ENCODE measurements at places on chromosomes 13 and 19.

- peak; percentile 27 for DNase-seq
Measured at GRCh38 chr13:21949818-21950429, 279.1 kb downstream of the FGF9 start.

- DNase-seq = no peak
Measured at GRCh38 chr13:44583137-44583536, 7.0 kb upstream of the TSC22D1 start.

DNA sequence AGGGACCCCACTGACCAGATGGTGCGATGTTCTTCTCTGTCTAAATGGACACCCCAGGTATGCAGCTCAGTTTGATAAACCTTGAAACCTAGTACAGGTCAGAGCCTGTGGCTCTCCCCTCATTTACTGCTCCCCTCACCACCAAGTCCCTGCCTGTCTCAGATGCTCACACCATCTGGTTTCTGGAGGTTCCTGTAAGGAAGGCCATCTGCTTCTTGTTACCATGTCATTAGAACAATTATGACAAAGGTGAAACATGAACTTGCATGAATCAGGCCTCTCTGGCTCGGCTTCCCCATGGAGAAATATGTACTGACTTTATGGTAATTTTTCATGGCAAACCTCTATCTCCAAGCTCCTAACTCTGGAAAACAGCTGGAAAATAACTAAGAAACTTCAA, 965.7 kb downstream of the UQCRFS1 start:
- no peak for DNase-seq

DNA sequence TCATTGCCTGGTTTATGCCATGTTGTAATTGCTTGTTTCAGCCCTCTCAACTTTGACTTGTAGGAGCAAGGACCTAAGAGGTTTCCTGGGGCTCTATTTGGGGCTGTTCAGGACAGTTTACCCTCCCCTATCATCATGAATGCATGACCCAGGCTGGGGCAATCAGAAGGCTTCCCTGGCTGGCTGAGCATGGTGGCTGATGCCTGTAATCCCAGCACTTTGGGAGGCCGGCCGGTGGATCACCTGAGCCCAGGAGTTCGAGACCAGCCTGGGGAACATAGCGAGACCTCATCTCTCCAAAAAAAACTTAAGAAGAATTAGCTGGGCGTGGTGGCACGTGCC, 6.1 kb upstream of the LSM4 start:
- DNase-seq = no peak

GRCh38 chr13:80630685-80631121, 289.8 kb upstream of the SPRY2 start:
- DNase-seq = no peak

GRCh38 chr19:11480715-11481533, at the start of gene ELAVL3:
TSS of gene ELAVL3 (minus strand) at chr19:11481046. CDS start at chr19:11480608, 438 bp downstream.
- DNase-seq = no peak

- no peak for DNase-seq
Measured at GRCh38 chr19:35843676-35844481, 8.4 kb downstream of the NPHS1 start.

DNA sequence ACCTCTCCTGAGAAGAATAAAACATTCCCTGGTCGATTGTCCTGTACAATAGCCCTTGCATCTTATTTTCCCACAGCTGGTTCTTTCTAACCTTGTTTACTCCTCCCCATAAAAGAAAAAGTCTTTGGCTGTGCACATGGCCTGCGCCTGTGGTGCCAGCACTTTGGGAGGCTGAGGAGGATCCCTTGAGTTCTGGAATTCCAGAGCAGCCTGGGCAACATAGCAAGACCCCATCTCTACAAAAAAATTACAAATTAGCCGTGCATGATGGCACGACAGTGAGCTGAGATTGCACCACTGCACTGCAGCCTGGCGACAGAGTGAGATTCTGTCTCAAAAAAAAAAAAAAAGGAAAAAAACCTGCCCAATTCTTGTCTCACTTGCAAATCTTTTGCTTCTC, 7.2 kb upstream of the NUP62 start:
- no peak for DNase-seq

GRCh38 chr13:100803091-100803490, 128.5 kb upstream of the TMTC4 start:
- DNase-seq = no peak

DNA sequence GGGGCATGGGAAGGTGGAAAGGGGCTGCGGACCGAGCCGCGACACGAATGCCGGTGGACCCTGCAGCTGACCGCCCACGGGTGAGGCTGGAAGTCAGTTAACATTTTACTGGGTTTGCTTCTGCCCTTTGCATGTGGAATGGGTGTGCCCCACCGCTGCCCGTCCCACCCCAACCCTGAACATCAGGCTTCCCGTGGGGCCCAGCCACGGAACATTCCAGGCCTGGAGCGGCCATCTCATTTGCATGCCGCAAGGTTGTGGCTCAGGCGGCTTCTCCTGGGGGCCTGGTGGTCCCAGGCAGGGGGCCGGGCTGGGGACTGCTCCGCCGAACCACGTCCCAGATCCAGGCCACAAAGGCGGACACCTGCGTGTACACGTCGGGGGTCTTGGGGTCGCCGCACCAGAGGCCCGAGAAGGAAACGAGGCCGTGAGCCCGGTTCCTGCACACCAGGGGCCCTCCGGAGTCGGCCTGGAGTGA, 9.3 kb downstream of the FSTL3 start:
- DNase-seq = no peak

DNA sequence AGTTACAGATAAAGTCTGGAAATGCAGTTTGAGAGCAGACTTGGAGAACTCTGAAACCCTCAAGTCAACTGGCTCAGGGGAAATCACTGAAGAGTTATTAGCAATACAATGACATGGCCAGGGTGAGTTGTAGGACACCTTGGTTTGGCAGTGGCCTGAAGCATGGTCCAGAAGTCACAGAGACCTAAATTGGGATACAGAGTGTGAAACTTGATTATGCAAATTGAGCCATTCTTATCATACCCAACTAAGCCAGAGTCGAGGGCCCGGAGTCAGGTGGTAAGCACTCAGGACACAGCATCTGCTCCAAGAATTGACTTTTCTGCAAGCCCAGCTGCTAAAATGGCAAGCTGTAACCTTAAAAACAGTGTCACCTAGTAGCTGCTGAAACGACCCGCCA, 224.5 kb downstream of the DCLK1 start:
- no peak for DNase-seq

- DNase-seq = no peak
Measured at GRCh38 chr13:24737042-24737441, 26.9 kb upstream of the RNF17 start.

GRCh38 chr19:11769995-11770394, 3.2 kb downstream of the ZNF441 start:
- DNase-seq = no peak

- peak; percentile 2 for DNase-seq
Measured at GRCh38 chr19:12564016-12564664, 12.9 kb upstream of the ZNF564 start.

GRCh38 chr19:17686592-17687024, 1.5 kb downstream of the UNC13A start:
- no peak for DNase-seq

DNA sequence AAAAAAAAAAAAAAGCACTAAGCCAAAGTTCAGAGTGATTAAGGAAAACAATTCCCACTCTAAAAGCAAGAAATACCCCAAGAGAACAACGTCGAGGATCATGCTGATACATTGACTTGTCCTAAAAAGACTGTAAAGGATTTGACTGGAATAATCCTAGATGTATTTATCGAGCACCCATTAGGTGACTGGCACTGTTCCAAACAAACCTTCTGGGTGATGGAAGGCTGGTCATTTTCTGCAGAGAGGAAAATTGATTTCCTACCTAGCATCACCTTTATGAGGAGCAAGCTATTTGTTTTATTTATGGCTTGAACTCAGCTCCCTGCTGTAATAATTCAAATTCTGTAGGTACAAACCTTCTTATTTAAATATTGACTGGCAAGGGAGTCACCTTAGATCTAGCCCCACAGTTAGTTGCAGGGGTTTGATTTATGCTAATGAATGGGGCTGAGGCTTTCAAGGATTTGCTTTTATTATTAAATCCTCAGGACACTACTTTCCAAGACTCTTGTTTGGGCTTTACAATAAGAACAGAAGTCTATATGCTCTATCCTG, 471.0 kb downstream of the OLFM4 start:
- no peak for DNase-seq

DNA sequence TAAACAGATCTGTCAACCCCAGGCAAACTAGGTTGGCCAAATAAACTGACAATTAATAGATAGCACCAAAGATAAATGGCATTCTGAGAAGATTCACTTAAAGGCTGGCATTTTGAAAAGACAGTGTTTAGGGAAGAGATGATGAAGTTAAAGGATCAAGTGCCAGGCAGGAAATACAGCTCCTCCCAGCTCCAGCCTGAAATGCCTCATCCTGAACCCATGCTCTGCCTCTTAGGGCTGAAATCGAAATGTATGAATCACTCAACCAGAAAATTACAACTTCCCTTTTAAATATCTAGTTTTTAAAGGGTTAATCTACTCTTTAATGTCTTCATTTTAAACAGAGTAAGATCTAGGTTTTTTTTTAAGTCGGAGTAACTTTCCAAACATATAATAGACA, 171.2 kb upstream of the UBL3 start:
- no peak for DNase-seq

DNA sequence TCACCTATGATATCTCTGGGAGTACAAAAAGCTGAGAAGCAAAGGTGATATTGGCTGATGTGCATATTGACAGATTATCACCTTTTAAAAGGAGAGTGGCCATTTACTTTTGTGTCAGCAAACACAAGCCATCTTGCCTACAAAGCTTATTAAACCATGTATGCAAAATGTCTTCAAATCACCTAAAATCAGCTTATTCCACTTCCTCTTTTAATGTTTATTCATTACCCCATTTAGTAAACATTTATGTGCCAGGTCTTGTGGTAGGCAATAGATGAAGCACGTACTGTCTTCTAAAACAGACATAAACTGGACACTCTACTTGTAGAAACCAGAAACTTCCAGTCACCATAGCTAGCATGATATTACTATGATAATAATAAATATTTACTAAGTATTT, 354.6 kb downstream of the RBM26 start:
- DNase-seq = no peak

GRCh38 chr19:12641456-12641855, 25.1 kb downstream of the MAN2B1 start:
- DNase-seq = no peak

- DNase-seq = no peak
Measured at GRCh38 chr13:42409075-42409474, 137.1 kb downstream of the AKAP11 start.

DNA sequence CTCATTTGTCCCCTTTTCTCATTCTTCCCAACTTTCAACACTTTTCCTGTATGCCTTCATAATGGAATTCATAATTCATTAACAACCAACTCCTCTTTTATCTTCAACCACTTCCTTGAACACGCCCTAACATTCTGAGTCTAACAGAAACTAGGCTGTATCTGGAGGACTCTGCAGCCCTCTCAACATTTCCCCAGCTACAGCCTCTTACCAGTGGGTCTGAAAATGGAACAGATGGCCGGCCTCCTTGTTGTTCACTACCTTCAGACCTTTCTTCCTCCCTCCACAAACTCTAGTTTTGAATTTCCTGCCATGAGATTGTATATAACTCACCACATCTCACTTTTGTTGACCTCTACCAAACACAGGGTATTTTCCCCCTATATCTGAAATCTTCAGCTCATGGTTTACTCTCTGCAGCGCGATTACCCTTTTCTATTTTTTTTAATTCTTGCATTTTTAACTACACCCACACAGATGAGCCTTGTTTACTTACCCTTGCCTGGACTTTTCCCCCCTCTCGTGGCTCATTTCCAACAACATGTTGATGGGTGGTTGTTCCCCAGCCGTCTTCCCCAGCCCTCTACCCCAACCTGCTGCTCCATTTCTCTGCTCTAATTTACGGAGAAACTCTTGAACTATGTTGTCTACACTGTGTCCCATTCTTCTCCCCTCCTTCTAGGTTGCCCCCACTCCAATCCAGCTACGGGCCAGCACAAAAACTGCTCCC, 846 bp downstream of the ZNF790 start:
- DNase-seq = no peak

DNA sequence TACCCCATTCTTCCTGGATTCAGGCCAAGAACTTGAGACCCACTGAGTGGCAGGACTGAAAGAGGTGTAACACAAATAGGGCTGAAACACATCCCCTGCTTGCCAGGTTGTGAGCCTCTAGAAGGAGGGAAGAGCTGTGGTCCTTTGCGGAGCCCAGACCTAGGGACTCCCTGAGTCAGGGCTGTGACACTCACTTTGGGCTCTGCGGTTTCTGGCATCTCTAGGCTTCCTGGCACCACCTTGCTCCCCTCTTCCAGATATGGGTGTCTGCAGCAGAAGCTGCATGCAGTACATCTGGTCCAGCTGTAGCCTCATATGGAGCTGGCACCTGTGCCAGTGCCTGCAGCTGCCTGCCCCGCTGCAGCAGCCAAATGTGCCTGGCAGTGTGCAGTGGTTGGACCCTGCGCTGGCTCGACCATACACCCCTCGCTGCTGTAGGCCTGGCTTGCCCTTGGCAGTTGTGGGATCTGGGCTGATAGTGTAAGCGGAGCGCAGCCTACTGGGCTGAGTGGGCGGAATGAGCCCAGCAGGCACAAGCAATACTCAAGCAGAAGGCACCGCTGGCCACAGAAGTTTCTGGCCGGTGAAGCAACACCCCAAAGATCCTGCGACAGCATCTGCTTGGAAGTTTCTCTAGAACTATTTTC, 290.4 kb downstream of the SLITRK6 start:
- DNase-seq = no peak

GRCh38 chr19:56664511-56664910, 7.0 kb downstream of the ZNF835 start:
- DNase-seq = no peak

DNA sequence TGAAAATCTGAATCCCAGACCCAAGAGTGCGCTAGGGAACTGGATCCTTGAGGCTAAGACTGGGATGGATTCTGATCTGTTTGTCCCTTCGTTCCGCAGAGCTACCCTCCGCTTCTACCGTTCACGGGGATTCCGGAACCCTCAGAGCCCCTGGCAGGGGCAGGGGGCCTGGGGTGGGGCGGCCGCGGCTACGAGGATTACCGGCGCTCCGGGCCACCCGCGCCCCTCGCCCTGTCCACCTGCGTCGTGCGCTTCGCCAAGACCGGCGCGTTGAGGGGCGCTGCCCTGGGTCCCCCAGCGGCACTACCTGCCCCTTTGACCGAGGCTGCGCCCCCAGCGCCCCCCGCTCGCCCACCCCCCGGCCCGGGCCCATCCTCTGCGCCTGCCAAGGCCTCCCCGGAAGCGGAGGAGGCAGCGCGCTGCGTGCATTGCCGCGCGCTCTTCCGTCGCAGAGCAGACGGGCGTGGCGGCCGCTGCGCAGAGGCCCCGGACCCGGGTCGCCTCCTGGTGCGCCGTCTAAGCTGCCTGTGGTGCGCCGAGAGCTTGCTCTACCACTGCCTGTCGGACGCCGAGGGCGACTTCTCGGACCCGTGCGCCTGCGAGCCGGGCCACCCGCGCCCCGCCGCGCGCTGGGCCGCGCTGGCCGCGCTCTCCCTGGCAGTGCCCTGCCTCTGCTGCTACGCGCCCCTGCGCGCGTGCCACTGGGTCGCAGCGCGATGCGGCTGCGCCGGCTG, 7.1 kb downstream of the SPRED3 start:
- DNase-seq = no peak

GRCh38 chr19:7921967-7922835, 2.1 kb downstream of the SNAPC2 start:
- DNase-seq = no peak

Measured in NCI-H187 treated with DMSO at 0.1 percent for 48 hours (cell line).